ENCODE measurements at places on chromosomes 16 and 17. TPM values are rescaled to one million over a fixed set of nuclear protein-coding genes. Genes with fewer than 3 reads are reported as not detected.
A peak's percentile ranks its signal among the peaks of the same experiment; 100 is the strongest.

Gene NSRP1
- total RNA-seq = 27.0 TPM

DNA sequence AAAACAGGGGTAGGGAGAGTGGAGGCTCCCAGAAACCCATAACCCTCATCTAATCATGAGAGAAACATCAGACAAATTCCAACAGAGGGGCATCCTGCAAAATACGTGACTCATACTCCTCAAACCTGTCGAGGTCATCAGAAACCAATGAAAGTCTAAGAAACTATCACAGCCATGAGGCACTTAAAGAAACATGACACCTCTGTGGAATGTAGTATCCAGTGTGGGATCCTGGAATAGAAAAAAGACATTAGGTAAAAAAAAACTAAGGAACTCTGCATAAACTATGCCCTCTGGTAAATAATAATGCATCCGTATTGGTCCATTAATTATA, 16.4 kb downstream of the CDH5 start:
- H3K27ac ChIP-seq = no peak overlapping the region
- DNase-seq = no peak
- H3K4me1 ChIP-seq = no peaks in the 10 kb centered on the region
- H3K4me3 ChIP-seq = no peak overlapping the region

Gene HES7
- total RNA-seq = 0.61 TPM

DNA sequence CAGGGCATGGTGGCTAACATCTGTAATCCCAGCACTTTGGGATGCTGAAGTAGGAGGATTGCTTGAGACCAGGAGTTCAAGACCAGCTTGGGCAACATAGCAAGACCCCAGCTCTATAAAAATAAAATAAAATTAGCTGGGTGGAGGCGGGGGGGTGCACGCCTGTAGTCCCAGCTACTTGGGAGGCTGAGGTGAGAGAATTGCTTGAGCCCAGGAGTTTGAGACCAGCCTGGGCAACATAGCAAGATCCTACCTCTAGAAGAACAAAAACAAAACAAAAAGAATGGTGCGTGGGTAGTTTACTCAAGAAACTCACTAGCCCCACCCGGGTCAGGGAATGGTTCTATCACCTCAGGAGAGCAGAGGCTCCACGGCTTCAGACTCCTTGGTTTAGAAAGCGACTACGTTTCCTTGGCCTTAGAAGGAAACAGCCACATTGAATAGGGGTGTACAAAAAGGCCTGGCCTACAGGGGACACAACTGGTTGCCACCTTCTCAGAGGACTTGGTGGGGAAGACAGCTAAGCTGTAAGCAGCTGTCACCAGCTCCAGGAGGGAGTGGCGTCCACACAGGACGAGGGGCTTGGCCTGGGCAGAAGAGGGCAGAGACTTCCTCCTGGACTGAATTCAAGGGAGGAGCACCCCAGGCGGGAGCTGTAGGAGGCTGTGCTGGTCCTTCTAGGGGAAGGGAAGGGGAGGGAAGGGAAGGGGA, 716 bp downstream of the TK1 start:
- peaks cover 17% of the 10 kb centered on the region for H3K4me1 ChIP-seq
- H3K27ac ChIP-seq = no peak overlapping the region
- H3K4me3 ChIP-seq = no peak overlapping the region
- H3K36me3 ChIP-seq = no peaks in the 10 kb centered on the region
- H3K27me3 ChIP-seq = no peaks in the 10 kb centered on the region

DNA sequence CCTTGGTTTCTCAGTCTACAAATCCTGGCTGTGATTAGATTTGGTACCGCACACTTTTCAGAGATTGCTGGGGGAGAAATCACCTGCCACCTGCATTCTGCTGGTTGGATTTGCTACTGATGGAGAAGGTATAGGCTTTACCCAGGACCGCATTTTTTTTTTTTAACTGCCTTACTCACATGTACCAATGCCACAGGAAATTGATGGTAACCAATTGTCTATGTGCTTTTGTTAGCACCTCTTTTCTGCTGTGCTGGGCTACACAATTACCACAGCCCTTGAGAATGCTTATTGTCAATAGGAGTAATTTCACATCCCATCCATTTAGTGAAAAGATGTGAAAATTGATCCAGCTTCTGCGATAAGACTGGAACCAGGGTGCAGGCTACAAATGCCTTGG, 74.4 kb upstream of the TANC2 start:
- H3K27ac ChIP-seq = no peak overlapping the region
- no peak overlapping the region for H3K4me3 ChIP-seq
- DNase-seq = no peak
- H3K4me1 ChIP-seq = peaks cover 4% of the 10 kb centered on the region
- no peaks in the 10 kb centered on the region for H3K27me3 ChIP-seq

DNA sequence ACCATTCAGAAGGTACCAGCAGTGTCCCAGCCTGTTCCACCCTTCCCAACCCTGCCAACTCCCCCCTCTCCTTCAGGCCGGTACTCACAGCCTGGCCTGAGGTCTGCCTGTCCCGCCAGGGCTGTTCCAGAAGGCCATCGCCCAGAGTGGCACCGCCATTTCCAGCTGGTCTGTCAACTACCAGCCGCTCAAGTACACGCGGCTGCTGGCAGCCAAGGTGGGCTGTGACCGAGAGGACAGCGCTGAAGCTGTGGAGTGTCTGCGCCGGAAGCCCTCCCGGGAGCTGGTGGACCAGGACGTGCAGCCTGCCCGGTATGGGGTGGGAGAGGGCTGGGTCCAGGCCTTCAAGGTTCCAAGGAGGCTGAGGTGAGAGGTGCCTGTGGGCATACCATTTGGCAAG, 5.3 kb upstream of the SPEM1 start:
- H3K27me3 ChIP-seq = no peaks in the 10 kb centered on the region
- H3K36me3 ChIP-seq = no peaks in the 10 kb centered on the region

Gene C16orf96
- total RNA-seq = 0.43 TPM

- H3K4me1 ChIP-seq = peaks cover 43% of the 10 kb centered on the region
- H3K4me3 ChIP-seq = peak overlapping the region; percentile 24
- H3K27me3 ChIP-seq = peaks cover 3% of the 10 kb centered on the region
- H3K36me3 ChIP-seq = no peaks in the 10 kb centered on the region
- DNase-seq = peak; percentile 54
These were observed 923 bp downstream of the ANKRD13B start for GRCh38 chr17:29593591-29594518.

Gene KRT9
- total RNA-seq = not detected

DNA sequence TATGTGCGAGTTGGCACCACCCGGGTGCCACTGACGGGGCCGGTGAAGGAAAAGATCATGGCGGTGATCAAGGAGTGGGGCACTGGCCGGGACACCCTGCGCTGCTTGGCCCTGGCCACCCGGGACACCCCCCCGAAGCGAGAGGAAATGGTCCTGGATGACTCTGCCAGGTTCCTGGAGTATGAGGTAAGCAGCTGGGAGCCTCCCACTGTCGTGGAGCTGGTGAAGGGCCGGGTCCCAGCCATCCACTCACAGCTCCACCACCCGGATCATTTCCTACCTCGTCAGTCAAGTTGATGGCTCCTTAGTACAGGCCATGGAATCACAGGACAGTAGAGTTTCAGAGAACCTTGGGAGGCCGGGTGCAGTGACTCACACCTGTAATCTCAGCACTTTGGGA, 20.0 kb downstream of the ATP2A1 start:
- H3K4me1 ChIP-seq = peaks cover 22% of the 10 kb centered on the region
- DNase-seq = no peak
- H3K4me3 ChIP-seq = no peak overlapping the region
- no peaks in the 10 kb centered on the region for H3K36me3 ChIP-seq
- no peaks in the 10 kb centered on the region for H3K27me3 ChIP-seq
- H3K27ac ChIP-seq = no peak overlapping the region

Gene KRT20
- not detected for total RNA-seq

GRCh38 chr17:75403131-75403530, 2.3 kb downstream of the GRB2 start:
- H3K4me1 ChIP-seq = peaks cover 33% of the 10 kb centered on the region
- no peak overlapping the region for H3K4me3 ChIP-seq
- H3K36me3 ChIP-seq = no peaks in the 10 kb centered on the region
- peak overlapping the region; percentile 16 for H3K27ac ChIP-seq
- no peaks in the 10 kb centered on the region for H3K27me3 ChIP-seq

DNA sequence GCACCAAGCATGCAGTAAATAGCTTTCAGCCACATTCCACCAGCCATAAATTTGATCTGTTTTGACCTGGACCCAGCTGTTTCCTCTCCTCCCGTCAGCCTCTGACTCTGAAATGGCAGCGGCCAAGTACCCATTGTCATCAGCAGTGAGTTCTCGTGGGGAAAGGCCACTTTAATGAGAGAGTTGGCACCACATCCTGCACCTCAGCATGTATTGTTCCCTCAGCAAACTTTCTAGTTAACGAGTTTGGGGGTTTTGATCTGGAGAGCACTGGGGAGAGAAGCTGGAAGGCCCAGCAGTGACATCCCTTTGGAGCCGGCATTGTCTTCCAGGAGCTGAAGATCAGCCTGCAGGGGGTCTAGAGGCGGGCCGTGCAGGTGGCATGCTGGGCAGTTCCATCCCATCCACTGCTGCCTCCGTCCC, 84.9 kb downstream of the RPA1 start:
- no peak overlapping the region for H3K4me3 ChIP-seq
- no peak overlapping the region for H3K27ac ChIP-seq
- peaks cover 11% of the 10 kb centered on the region for H3K27me3 ChIP-seq
- H3K36me3 ChIP-seq = no peaks in the 10 kb centered on the region
- no peaks in the 10 kb centered on the region for H3K4me1 ChIP-seq
- DNase-seq = no peak

DNA sequence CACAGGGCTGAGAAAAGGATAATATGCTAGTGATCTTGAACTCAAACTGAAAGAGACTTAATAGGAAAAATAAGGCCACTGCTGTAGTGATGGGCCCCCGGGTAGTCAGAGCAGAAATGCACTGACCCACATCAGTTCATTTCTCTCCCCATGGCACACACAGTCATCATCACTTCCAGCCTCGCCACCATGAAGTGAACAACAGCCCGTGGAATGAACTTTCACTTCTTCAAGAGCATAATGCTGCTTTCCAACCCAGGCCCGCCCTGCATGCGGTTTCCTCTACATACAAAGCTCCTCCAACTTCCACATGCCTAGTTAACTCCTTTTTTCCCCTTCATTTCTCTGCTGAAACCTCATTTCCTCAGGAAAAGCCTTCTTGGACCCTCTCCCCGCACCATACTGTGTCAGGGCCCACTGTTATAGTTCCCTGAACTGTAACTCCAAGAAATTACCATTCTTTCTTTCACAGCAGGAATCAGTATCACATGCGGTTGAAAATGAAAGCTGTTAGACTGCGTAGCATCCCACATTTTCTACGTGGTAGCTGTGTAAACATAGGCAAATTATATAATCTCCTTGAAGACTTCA, 65.8 kb upstream of the SMIM36 start:
- peak overlapping the region; percentile 23 for H3K4me3 ChIP-seq
- DNase-seq = no peak
- no peaks in the 10 kb centered on the region for H3K27me3 ChIP-seq
- no peaks in the 10 kb centered on the region for H3K36me3 ChIP-seq

DNA sequence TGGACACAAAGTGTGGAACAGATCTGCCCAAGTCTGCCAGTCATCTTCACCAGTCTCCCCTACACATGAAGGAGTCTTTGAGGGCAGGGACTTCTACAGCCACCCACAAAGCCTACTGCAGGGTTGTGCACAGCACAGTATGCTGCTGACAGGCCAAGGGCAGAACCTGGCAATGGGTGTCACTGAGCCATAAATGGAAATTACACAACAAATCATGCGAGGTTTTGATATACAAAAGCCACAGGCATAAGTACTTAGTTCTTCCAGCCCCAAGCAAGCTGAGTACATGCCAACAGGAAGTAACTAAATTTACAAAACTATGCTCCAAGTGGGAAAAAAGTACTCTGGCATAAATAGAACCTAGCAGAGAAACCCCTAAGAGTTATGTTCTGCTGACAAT, 7.8 kb upstream of the PSMC3IP start:
- no peaks in the 10 kb centered on the region for H3K27me3 ChIP-seq
- H3K4me3 ChIP-seq = no peak overlapping the region
- peaks cover 81% of the 10 kb centered on the region for H3K36me3 ChIP-seq
- H3K27ac ChIP-seq = no peak overlapping the region

DNA sequence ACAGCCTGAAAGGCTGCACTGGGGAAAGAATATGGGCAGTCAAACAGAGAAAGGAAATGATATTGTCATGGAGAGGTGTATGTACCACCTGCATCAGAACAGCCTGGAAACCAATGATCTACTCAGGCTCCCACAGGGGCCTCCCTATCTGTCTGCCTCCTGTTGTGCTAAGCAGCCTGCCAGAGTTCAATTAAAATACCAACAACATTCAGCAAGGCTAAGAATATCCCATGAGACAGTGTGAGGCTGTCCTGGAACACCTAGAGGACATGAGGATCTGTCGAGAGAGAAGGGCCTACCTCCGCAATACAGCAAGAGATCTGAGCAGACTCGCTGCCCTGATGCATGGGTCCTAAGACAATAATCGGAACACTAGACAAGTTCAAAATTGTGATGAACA, 8.4 kb downstream of the FXR2 start:
- H3K4me1 ChIP-seq = no peaks in the 10 kb centered on the region
- no peak for DNase-seq
- H3K4me3 ChIP-seq = no peak overlapping the region
- H3K27me3 ChIP-seq = no peaks in the 10 kb centered on the region

Gene CLEC3A
- not detected for total RNA-seq

DNA sequence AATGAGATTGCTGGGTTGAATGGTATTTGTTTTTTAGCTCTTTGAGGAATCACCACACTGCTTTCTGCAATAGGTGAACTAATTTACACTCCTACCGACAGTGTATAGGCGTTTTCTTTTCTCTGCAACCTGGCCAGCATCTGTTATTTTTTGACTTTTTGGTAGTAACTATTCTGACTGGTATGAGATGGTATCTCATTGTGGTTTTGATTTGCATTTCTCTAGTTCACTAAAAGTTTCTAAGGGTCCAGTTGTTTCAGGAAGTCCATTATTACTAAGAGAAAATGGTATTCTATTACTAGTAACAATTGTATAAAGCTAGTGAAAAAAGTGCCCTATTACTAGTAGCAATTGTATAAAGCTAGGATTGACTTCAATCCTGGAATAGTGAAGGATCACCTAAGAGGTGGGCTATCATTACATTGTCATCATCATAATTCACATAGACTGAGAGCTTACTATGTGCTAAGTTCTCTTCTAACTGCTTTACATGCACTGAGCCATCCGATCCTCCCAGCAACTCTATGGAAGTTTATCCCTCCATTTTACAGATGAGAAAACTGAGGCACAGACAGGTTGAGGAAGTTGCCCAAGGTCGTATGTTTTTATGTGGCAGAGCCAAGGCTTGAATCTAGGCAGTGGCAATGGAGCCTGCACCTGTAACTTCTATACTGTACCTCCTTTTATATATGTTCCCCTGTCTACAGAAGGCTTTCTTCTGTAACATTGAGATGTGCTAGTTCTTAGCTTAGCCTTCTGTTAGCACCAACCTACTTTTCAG, 13.4 kb upstream of the SMIM36 start:
- no peaks in the 10 kb centered on the region for H3K4me1 ChIP-seq
- H3K4me3 ChIP-seq = no peak overlapping the region
- no peaks in the 10 kb centered on the region for H3K27me3 ChIP-seq

DNA sequence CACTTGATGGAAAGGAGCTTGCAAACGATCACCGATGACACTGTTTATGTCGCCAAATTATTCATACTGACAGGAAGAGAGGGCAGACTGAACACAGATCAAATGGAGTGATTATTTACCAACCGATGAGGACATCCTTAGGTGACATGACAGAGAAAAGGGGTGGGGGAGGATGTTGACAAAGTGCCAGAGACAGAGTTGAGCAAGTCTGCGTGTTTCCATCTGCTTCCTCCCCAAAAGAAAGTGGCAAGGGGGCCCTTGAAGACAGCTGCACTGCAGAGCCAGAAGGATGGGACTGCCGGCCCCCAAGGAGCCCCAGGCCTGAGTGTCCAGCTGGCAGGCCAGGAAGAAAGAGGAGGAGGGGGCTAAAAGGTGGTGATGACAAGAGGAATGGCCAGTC, 191.0 kb upstream of the RPL38 start:
- H3K4me3 ChIP-seq = no peak overlapping the region
- peaks cover 2% of the 10 kb centered on the region for H3K27me3 ChIP-seq
- H3K27ac ChIP-seq = no peak overlapping the region

Gene AATK
- total RNA-seq = 10.4 TPM

- H3K27ac ChIP-seq = no peak overlapping the region
- no peaks in the 10 kb centered on the region for H3K36me3 ChIP-seq
- DNase-seq = no peak
These were observed 10.1 kb upstream of the KREMEN2 start for GRCh38 chr16:2953706-2954627.

Measured in natural killer cell (primary cell).